ENCODE measurements at places on chromosomes 16 and 17.

- DNase-seq = no peak
Observed at GRCh38 chr17:61380836-61381525, 18.7 kb upstream of the TBX2 start.

GRCh38 chr16:67278773-67279295, 498 bp upstream of the PLEKHG4 start:
- DNase-seq = no peak

- peak; percentile 16 for DNase-seq
Observed at GRCh38 chr16:65524997-65525396, 403.1 kb upstream of the CDH11 start.

GRCh38 chr17:37158290-37158689, 209.5 kb downstream of the AATF start:
- no peak for DNase-seq

DNA sequence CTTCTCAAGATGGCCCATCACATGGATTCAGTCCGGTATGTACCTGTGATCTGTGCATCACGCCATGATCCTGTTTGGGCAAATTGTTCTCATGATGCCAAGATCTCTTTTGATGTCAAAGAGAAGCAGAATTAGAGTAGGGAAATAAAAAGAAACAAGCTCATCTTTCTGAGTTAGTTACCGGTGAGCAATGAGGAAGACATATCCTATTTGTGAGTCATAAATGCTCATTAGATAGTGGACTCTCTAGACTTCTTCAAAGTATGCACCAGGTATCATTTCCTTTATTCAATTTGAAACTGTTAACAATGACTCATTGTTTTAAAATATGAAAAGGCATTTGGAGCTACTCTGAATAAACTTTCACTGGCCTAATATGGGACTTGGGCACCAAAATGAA, 8.0 kb upstream of the KRTAP4-12 start:
- DNase-seq = no peak

GRCh38 chr17:10798332-10798749, 5.6 kb downstream of the TMEM238L start:
- no peak for DNase-seq

DNA sequence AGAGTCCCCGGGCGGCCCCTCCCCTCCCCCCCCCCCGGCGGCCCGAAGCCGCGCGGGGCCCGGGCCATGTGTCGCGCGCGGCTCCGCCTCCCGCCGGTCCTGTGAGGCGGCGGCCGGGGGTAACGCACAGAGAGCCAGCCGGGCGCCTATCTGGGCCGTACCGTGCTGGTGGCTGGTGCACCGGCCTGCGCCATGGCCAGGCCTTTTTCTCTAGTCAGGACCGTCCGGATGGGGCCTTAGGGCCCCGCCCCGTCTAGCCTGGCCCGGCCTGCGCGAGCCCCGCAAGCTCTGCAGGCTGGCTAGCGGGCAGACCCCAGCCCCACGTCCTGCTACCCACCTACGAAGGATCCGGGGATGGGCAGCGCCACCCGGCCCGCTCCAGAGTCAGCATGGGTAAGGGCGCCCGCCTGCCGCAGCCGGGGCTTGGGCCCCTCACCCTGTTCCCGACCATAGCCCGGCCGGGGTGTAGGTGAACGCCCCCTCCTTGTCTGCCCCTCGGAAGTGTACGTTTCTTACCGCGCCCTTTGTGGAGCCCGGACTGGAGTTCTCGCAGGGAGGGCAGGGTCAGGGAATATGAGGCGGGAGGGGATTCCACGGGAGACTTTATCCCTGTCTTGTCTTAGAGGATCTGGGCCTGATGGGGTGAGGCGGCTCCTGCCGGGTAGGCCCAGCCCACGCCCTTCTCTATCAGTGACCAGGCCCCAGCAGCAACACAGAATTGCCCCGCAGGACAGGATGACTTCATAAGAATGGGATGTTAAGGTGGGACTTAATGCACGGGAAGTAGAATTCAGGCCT, at the start of gene CENPT:
TSS of gene CENPT (minus strand) at position 630 of the 798 bp plus-strand sequence. CDS start 13,834 bp downstream, outside the sequence.
- peak; percentile 57 for DNase-seq

- no peak for DNase-seq
Observed at GRCh38 chr17:74271281-74271680, 2.8 kb upstream of the DNAI2 start.

GRCh38 chr16:14302031-14302398, 230.9 kb downstream of the MRTFB start:
- peak; percentile 69 for DNase-seq

DNA sequence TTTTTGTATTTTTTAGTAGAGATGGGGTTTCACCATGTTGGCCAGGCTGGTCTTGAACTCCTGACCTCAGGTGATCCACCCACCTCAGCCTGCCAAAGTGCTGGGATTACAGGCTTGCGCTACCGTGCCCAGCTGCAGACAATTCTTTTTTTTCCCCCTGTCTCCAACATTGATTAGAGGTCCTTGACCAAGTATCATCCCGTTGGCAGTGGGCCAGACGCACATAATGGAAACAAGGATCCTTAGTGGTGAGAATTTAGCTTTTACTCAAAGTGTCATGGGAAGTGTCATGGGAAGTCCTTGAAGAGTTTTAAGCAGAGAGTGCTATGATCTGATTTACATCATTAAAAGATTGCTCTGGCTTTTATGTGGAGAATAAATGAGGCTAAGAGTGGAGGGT, 2.1 kb upstream of the FBXO47 start:
- DNase-seq = no peak

GRCh38 chr17:57455063-57455914, 199.0 kb downstream of the MSI2 start:
- DNase-seq = no peak

- no peak for DNase-seq
Observed at GRCh38 chr16:73430138-73430537, 382.2 kb upstream of the ZFHX3 start.

DNA sequence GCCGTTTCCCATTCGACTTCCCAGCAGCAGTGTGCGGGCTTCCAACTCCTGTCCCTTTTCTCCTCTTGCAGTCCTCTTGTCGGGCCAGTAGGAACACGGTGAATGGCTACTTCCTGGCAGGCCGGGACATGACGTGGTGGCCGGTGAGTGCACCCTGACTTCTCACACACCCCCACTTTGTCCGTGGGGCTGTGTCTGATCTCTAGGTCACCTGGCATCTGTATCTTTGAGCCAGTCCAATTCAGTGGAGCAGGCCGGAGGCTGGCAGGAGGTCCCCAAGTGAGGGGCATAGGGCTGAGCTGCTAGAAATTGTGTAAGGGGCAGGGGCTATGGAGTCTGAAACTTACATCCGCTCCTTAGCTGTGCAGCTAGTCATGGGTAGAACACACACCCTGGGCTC, 6.6 kb downstream of the SLC5A10 start:
- no peak for DNase-seq

DNA sequence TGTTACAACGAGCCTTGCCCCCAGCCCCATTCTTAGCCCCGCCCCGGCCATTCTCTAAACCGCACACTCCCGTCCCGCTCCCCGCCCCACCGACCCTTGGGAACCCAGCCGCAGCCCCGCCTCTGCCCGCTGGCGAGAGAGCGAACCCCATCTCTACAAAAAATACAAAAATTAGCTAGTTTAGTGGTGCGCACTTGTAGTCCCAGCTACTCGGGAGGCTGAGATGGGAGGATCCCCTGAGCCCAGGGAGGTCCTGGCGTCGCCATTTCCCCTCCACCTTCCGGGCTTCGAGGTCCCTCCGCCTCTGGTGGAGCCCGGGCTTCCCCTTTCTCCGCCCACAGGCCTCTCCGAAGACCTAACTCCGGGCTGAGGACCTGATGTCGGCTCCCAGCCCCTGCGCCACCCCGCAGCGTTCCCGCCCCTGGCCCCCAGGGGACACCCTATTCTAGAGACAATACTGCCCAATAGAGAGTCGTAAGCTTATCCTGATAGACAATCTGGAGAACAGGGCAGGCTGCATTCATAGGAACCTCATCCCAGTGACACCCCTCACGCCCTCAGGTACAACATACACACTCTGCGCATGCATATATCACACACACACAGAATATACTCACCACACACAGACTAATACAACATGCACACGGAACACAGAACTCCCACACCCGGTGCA, 480 bp upstream of the PROCA1 start:
- no peak for DNase-seq

- DNase-seq = no peak
Observed at GRCh38 chr16:29675811-29676643, 3.0 kb upstream of the QPRT start.

DNA sequence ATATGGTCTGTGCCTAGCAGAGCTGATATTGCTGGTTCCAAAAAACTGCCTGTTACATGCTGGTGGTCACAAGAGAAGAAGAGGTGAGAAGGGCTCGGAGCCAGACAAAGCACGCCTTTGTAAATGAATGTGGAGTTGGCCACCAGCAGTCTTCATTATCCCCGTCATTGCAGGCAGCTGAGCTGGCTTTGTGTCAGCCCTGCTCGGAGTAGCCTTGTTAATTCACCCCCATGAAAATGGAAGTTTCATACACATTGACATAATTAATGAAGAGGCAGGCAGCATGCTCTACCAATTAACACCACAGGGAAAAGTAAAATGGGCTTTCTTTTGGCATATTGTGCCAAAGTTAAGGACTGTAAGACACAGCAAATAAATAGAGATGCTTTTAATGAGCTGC, 113.7 kb upstream of the RBFOX1 start:
- no peak for DNase-seq

- DNase-seq = no peak
Observed at GRCh38 chr17:73226556-73227172, 33.8 kb downstream of the COG1 start.

GRCh38 chr16:18833707-18834505, 32.6 kb upstream of the ARL6IP1 start:
- DNase-seq = no peak

DNA sequence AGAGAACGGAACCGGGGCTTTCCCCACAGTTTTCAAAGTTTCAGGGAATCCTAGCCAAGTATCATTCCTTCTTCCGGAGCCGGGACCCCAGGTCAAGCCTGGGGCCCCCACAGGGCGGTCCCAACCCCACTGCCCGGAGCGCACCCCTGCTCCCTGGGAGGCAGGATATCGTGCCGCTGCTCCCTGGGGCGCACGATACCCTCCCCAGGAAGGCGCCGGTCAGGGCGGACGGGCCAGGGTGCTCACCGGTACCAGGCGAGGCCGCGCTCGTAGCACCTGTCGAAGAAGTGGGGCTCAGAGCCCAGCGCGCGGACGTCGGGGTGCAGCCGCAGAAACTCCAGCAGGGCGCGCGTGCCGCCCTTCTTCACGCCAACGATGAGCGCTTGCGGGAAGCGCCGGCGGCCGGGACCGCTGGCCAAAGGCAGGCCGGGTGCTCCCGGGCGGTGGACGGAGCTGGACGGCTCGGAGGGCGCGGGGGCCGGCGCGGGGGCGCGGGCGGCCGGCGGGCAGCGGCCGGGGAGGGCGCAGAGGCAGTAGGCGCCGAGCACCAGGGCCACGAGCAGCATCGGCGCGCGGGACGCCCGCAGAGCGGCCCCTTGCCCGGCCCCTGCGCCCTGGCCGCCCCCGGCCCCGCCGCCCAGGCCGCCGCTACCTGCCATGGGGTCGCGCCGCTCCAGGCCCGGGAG, 407 bp downstream of the HS3ST6 start:
- DNase-seq = no peak

GRCh38 chr16:77788181-77789084, at the start of gene VAT1L:
TSS of gene VAT1L (plus strand) at chr16:77788564. CDS start at chr16:77788683, 119 bp downstream.
- DNase-seq = no peak

- DNase-seq = no peak
Observed at GRCh38 chr16:1322407-1322806, 11.0 kb upstream of the BAIAP3 start.

GRCh38 chr17:4064366-4064765, 78.5 kb downstream of the ZZEF1 start:
- no peak for DNase-seq

GRCh38 chr17:1643293-1643998, 2.1 kb downstream of the SCARF1 start:
- DNase-seq = no peak

GRCh38 chr16:67822511-67822910, 15.8 kb downstream of the TSNAXIP1 start:
- no peak for DNase-seq

- DNase-seq = no peak
Observed at GRCh38 chr16:48507886-48508285, 102.1 kb downstream of the N4BP1 start.

DNA sequence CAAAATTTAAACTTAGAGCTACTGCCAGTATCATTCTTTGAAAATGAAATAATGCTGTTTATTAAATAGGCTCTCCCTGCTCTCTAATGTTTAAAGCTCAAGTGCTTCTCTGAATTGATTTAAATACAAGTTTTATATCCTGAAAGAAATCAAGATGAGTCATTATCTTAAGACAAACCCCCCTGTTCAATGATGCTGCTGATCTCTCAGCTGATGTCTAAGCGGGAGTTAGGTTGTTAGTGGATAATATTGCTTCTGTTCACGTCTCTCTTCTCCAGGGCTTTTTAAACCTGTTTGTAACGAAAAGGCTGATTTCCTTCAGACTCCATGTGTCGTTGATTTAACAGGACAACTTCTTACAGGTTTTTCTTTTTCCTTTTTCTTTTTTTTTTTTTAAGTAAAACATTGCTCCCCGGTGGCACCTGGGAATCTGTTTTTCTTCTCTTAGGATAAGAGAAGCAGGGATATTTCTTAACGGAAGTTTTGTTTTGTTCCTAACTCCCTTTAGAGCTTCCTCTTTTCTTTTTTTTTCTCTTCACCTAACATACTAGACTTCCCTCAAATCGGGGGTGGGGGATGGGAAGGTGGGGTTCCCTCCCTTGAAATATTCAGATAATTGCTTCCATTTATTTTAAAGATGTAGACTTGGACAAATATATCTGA, 807 bp upstream of the LYRM9 start:
- no peak for DNase-seq

GRCh38 chr16:82824408-82824807, 197.6 kb downstream of the CDH13 start:
- no peak for DNase-seq

DNA sequence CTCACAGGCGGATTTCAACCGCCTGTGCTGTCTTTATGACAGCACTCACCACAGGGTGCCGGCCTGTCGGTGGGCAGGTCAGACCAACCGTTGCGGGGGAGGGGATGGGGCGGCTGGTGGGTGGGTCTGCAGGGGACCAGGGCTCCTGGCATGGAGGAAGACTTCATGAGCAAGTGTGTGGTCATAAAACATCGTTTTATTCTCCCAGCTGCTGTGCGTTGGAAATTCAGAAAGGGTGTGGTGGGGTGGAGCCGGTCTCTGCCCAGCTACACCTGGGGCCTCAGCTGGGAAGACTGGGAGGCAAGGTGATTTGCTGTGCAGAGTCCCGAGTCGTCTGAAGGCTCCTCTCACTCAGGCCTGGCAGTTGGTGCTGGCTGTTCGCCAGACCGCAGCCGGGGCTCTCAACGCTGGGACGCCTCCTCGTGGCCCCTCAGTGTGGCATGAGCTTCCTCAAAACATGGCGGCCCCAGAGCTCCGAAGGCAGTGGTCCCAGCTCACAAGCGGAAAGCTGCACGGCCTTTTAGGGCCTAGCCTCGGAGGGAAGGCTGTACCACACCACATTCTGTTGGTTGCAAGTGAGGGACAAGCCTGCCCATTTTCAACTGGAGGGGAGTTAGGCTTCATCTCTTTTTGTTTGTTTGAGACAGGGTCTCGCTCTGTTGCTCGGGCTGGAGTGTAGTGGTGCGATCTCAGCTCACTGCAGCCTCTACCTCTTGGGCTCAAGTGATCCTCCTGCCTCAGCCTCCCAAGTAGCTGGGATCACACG, 45.8 kb upstream of the GSE1 start:
- no peak for DNase-seq

All from amniotic stem cell (primary cell).